CD4-positive, alpha-beta T cell treated with Interleukin-15 for 4 hours (primary cell): ENCODE measurements at places on chromosomes 1 and 21.
A peak's percentile ranks its signal among the peaks of the same experiment; 100 is the strongest.

DNA sequence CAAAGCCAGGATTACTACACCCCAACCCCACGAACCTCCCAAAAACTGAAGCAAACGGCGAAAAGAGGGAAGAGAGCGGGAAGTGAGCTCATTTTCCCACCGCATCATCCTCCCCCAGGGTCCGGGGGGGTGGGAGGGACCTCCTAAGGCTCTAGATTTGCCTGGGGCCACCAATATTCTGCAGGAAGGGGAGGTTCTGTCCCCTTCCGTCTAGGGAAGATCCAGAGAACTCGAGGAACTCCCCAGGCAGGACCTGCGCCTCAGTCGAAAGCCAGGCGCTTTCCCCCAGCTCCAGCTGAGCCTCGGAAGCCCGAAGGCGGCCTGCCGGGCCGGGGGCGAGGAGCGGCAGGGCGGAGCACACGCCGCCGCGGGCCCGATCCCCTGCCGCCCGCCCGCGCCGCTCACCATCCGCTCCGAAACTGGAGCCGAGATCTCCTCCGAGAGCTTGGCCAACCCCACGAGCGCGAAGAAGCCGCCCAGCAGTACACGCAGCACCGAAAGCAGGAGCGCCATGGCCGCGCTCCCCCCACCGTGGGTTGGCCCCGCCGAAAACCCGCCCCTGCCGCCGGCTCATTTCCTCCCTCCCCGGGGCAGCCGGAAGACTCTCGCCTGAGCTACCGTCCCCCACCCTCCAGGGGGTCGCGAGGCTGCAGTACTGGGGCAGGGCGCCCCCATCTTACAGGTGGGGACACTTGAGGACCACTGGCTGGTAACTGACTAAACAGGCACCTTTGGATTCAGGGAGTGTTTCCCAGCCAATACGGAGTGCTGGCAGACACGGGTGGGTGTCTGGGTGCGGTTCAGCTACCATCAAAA lies at the start of gene TMEM35B:
TSS of gene TMEM35B (minus strand) at position 555 of the 816 bp plus-strand sequence. CDS start at position 513, 42 bp downstream.
- peak; percentile 76 for DNase-seq

- DNase-seq = no peak
Measured at GRCh38 chr1:52904927-52905698, 16.4 kb downstream of the ECHDC2 start.

DNA sequence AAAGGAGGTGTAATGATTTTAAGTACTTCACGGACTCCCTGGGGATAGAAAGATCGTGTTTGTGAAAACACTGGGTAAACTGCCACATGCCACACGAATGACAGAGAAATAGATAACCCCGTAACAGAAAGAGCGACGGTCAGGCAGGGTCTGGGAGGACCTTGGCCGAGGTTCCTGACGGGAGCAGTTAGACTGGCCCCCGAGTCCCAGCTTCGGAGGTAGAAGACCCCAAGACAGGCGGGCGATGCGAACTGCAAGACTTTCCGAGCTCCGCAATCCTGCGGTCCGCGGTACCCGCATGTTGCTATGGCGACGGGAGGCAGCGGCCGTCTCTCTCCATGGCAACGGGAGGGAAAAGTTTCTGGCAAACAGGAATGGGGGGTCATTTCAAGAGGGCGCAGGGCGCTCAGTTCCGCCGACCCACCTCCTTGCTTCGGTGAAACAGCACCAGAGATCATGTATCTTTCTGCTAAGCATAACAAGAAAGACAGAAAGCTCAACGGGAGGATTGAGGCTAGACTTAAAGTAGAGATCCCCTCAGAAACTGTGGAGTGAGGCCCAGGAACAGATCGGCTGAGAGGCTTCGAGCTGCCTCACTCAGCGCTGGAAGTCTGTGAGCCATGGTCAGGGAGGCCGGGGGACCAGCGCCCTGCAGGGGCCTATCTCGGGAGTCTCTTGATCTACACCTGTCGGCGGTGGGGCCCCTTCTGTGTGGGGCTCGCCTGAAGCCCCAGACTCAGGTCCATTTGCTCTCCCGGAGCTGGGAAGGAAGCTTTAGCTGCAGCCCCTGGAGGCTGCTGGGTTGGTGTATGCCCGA lies 685 bp upstream of the SYT6 start:
- DNase-seq = no peak

DNA sequence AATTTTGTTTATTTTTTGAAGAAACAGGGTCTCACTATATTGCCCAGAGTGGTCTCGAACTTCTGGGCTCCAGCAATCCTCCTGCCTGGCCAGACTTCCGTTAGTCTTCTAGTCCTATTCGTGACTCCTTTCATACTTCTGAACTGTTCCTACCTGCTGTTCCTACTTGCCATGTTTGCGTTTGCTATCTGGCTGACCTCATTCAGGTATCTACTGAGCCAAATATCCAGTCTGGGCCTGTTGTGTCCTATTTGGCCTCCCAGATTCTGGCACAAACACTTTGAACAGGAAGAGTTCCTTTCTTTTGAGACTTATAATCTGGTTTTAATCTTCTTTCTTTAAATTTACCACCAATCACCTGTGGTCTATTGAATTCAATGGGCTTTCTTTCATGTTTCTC lies 6.9 kb upstream of the NR1I3 start:
- no peak for DNase-seq

- DNase-seq = no peak
Measured at GRCh38 chr1:241413386-241413785, 56.4 kb upstream of the RGS7 start.

- DNase-seq = no peak
Measured at GRCh38 chr1:84632137-84632536, 57.9 kb upstream of the CTBS start.

- DNase-seq = no peak
Measured at GRCh38 chr1:172500207-172500606, 32.7 kb upstream of the SUCO start.
